Stimulated activated CD4-positive, alpha-beta T cell treated with anti-CD3 and anti-CD28 coated beads, Interleukin-4, amount 100 ng/mL, for 1 hour (primary cell): ENCODE measurements at places on chromosomes 4 and X.

GRCh38 chr4:76943790-76944189 lies 5.8 kb upstream of the SEPTIN11 start:
- no peak for DNase-seq

DNA sequence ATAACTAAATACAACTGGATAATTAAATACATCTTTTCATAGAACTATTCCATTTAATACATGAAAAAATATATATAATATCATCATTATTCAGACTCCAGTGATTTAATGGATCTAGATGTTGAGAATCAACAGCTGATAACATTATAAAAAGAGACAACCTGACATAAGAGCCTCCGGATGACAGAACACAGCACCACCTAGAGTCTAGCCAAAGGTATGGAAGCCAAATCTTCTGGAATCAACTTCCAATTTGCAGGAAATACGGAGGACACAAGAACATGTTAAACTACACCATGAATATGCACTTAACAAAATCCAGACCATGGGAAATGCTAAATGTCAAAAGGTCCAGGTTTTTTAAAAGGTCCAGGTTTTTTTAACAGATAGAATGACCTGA lies 55.0 kb downstream of the LRBA start:
- DNase-seq, result no peak

DNA sequence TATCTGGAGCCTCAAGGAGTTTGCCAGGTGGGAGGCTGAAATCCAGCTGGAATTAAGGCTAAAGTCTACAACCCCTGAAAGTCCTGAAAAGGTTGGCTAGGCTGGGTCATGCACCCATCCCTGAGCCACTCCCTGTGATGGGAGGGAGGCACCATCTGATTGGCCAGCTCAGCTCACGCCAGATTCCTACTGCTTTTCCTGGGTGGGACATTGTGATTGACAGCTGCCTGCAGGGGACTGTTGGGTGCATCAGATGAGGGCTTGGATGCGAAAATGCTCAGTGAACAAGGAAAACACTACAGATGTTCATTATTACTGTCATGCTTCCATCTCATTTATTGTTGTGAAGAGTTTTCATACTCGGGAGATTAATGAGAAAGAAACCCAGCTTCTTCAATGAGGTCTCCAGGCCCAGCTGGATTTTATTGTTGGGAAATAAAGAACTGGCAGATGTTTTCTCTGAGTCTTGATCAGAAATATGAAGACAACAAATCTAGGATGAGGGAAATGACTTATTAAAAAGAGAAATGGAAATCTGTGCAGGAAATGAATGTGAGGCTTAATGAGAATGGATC lies 185.9 kb downstream of the STK32B start:
- no peak for DNase-seq

GRCh38 chr4:103032574-103032973 lies 13.1 kb upstream of the SLC9B1 start:
- no peak for DNase-seq

DNA sequence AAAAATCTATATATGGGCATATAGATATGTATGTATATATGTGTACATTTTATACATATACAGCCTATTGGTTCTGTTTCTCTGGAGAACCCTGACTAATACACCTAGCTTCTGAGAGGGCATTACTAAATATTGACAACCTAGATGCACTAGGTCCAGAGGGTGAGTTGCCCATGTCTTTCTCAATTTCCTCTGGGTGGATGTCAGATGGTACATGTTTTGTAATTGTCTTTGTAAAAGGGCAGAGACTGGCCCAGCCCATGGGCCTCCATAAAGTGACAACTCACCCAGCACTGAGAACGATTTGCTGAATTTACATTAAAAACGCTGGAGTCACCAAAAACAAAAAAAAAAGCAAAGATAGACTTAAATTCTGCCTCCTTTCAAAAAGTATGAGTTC lies 198.5 kb upstream of the FAM241A start:
- DNase-seq, result no peak

- no peak for DNase-seq
These were observed 84.1 kb downstream of the MSN start for GRCh38 chrX:65751519-65751918.

GRCh38 chr4:103307453-103308247 lies 109.5 kb upstream of the CENPE start:
- DNase-seq, result no peak

DNA sequence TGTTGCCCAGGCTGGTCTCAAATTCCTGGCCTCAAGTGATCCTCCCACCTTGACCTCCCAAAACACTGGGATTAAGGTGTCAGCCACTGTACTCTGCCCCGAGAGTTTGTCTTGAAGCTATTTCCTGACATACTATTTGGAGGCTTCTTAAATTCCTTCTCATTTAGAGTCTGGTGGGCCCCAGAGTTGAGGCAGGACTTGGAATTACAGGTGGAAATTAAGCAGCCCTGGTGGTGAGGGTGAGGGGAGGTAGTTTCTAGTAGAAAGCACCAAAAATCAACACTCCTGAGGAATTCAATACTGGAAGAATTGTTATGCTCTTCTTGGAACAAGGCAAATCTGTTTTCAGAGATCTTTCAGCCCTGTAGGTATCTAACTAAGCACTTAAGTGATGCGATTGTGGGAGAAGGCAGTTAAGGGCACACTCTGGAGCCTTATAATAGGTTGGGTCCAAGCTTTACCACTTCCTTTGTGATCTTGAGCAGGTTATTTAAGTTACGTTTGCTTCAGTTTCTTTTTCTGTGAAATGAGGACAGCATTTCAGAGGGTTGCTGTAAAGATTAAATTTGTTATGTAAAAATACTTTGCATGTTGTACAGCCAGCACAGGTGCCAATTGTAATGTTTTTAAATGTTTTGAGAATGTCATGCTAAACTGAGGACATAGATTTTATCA lies 200.7 kb downstream of the SOWAHB start:
- DNase-seq, result no peak

GRCh38 chrX:88284844-88285243 lies 462.2 kb upstream of the CPXCR1 start:
- DNase-seq, result no peak

DNA sequence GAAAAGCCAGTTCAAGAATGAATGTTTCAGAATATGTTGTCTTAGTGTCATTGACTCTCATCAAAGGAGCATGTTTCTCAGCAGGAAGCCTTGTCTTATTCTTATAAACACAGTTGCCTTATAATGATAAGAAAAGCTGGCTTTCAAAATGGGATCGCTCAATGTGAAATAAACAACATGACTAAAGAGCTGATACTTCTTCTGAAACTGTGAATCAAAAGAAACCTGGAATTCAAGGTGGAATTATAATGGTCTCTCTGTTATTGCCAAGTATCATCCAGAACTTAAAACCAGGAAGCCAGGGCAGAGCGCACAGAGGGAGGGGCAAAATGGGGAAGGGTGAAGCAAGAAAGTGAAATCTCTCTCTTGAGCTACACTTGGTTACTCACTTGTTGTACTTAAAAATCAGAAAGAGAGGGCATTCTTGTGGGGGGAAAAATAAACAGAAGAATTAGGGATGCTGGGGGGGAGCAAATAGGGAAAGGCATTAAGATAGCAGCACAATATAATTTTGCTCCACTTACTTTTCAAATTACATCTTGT lies 270.0 kb downstream of the MAPK10 start:
- no peak for DNase-seq

DNA sequence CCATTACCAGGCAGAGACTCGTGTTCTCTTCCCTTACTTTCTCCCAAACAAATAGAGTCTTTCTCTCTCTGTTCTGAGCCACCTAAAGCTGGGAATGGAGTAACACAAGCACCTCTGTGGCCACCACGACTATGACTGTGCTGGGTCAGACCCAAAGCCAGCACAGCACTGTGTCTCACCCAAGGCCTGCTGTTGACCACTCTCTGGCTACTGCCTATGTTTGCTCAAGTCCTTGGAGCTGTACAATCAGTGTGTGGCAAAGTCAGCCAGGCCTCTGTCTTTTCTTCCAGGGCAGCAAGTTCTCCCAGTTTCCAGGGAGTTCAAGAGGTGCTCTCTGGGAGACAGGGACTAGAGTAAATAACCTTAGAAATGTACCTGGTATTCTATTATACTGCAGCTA lies 239.4 kb downstream of the FAM47A start:
- no peak for DNase-seq

- no peak for DNase-seq
These were observed 1.0 kb downstream of the SHISA3 start for GRCh38 chr4:42398171-42398870.
